ENCODE measurements at places on chromosomes 2 and 18.

DNA sequence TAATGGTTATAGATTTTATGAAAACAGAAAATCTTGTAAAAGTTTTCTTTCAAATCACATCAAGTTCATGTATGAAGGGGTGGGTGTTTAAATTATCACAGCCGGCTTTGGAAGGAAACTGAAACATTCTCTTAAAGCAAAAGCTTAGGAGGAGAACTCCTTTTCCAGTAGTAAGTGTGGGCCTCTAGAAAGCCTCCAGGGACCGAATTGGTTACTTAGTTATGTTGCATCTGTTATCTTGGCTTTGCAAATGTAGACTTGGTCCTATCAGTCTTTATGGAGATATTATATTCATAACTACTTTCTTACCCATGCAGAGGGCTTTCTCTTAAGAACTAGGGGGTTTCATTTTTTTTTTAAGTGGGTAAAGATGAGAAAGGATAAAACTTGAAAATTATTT lies 7.4 kb downstream of the NAB1 start:
- no peak for DNase-seq

GRCh38 chr2:187842315-187842714 lies 288.1 kb upstream of the TFPI start:
- no peak for DNase-seq

- DNase-seq, result no peak
Measured at GRCh38 chr18:75088622-75089211, 120.2 kb downstream of the PTGR3 start.

DNA sequence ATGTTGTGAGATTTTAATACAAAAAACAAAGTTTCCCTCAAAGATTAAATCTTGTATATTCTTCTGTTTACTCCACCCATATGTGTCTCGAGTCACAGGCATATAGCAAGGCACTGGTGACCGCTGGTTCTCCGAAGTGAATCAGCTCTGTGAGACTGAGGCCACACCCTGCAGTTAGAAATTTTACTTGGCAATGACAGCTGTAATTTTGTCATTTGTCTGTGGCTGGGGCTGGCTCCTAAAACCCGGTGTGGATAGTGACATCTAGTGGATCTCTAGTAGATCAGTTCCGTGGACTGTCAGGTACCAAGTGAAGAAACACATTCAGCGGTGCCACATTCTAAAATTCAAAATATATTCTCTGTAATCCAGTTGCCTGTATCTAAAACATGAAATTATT lies 278.0 kb downstream of the NEDD4L start:
- no peak for DNase-seq

DNA sequence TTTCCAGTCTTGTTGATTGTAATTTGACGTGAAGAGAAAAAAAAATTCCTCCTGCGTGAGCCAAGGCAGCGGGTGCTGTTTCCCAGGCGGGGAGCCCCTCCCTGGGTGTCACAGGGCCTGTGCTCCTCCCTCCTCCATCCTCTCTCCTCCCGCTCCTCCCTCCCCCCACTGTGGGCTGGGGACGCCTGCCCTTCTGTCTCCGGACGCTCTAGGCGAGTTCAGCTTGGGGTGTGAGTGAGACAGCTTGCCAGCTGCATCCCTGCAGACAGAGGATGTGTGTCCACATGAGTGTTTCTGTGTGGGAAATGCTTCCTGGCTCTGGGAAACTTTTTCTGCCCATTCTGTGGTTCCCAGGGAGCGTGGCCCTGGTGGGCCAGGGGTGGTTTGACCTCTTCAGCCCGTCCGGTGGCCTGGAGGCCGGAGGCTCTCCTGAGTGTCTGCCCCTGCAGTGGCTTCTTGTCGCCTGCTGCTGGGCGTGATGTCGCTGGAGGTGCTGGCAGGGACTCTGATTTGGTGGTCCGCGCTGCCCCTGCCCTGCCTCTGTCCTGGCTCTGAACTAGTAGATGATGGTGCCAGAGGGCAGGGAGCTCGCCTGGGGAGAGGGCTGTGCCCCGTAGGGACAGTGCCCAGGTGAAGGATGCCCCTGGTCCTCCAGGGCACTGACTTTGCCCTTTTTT lies 96.4 kb downstream of the USP40 start:
- DNase-seq, result no peak

GRCh38 chr2:173669888-173670287 lies 295.3 kb downstream of the SP3 start:
- DNase-seq, result no peak

Data from ELF-1 (cell line).